CD4-positive, alpha-beta T cell treated with Interleukin-17A for 4 hours (primary cell): ENCODE measurements at places on chromosomes 12 and 14.

DNA sequence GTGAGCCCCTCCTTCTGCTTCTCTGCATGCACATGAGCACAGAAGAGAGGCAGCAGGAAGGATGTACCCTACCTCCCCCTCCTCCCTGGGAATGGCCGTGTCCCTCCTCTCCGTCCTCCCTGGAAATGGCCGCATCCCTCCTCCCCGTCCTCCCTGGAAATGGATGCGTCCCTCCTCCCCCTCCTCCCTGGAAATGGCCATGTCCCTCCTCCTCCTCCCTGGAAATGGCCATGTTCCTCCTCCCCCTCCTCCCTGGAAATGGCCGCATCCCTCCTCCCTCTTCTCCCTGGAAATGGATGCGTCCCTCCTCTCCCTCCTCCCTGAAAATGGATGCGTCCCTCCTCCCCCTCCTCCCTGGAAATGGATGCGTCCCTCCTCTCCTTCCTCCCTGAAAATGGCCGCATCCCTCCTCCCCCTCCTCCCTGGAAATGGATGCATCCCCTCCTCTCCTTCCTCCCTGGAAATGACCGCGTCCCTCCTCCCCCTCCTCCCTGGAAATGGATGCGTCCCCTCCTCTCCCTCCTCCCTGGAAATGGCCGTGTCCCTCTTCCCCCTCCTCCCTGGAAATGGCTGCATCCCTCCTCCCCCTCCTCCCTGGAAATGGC, 428.6 kb downstream of the AACS start:
- DNase-seq: no peak

- DNase-seq: peak; percentile 55
Observed at GRCh38 chr14:104392001-104392395, 187.6 kb upstream of the C14orf180 start.

GRCh38 chr14:64541261-64541971, 875 bp downstream of the HSPA2 start:
- DNase-seq: peak; percentile 7

DNA sequence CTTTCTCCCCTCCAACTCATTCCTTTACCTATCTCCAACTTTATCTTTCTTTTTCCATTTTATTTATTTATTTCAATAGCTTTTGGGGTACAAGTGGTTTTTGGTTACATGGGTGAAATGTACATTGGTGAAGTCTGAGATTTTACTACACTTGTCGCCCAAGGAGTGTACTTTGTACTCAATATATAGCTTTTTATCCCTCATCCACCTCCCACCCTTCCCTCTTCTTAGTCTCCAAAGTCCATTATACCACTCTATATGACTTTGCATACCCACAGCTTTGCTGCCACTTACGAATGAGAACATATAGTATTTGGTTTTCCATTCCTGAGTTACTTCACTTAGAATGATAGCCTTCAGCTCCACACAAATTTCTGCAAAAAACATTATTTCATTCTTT, 152.6 kb upstream of the NUDT4 start:
- no peak for DNase-seq

DNA sequence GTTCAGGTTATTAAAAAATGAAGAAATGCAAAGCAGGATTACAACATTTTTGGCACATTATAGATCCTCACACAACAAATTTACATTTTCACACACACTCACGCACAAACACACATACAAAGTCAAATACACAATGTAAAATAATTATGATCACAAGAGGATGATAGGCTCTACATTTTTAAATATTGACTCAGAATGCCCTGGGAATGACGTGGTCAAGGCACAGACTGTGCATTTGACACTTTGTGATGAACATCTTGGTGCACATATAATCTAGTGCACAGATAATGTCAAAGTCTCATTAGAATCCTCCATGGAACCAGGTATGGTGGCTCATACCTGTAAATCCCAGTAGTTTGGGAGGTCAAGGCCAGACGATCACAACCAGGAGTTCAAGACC, 49.4 kb downstream of the DPF3 start:
- no peak for DNase-seq

GRCh38 chr12:122852336-122853275, 17.3 kb downstream of the HIP1R start:
- no peak for DNase-seq

DNA sequence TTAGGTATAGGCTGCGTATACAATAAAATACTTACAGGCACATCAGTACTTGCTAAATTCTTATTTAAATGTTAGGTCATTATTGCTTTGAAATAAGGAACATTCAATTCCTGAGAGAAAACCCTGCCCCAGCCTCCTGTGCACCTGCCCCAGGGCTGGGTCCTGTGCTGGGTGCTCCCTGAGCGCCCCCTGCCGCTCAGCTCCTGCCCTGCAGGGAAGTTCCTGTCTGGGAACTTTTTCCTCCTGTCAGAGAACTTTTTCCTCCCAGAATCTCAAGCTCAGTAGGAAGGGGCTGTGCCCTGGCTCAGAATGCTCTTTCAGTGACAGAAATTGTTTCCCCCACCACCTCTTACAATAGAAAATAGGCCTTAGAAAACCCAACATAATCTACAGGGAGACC, 751.1 kb downstream of the TMEM121 start:
- DNase-seq: peak; percentile 67

DNA sequence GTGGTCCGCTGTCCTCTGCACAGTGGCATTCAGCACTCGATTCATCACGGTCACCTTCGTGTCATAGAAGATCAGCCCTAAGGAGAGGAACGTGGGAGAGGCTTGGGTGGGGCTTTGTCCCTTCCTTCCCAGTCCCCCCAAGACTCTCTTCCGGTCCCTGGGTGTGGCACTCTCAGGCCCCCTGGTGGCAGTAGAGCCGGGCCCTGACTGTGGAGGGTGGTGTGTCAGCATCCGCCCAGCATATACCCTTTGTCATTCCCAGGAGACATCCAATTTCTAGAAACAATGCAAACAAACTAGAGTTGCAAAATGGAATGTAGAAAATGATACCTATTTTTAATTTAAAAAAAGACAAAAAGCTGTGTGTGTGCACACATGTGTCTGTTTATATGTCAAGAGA, 45.0 kb downstream of the TRAFD1 start:
- peak; percentile 44 for DNase-seq

- peak; percentile 70 for DNase-seq
Observed at GRCh38 chr12:120584343-120585149, 3.3 kb upstream of the POP5 start.

GRCh38 chr14:85483652-85484051, 46.3 kb upstream of the FLRT2 start:
- DNase-seq: no peak

DNA sequence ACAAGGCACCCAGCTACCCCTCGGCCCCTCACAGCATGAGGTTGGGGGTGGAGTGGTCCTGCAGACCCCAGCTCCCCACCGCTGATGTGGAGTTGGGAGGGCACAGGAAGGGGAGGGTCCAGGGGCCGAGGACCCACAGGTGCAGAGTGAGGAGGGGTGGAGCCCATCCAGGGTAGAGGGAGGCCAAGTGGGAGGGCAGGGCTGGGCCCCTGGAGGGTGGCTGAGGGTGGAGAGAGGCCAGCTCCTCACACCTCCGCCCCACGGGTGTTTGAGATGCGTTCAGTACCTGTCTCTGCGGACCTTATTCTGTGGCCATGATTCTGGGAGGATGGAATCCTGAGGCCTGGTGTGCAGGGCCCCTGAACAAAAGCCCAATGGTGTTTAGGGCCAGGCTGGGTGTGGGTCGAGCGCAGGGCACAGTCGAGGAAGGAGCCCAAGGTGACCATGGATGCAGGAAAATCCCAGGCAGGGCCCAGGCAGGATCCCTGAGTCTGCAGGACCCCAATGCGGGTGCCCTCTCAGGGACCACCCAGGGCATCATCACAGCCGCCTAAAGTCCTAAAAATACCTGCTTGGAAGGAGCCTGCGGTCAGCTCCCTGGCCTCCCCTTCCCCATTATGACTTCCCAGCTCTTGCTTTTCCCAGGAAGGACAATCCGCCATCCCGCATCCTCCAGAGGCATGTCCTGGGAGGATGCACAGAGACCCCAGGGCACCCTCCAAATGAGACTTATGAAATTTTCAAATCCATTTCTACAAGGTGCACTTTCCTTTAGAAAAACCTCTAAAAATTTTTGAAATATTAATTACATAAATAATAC, 377.1 kb upstream of the SFSWAP start:
- no peak for DNase-seq

- no peak for DNase-seq
Observed at GRCh38 chr14:37816135-37816534, 220.7 kb downstream of the TTC6 start.

GRCh38 chr12:29551812-29552211, 54.3 kb upstream of the OVCH1 start:
- DNase-seq: no peak

GRCh38 chr12:42235426-42235825, 2.6 kb downstream of the YAF2 start:
- DNase-seq: no peak

DNA sequence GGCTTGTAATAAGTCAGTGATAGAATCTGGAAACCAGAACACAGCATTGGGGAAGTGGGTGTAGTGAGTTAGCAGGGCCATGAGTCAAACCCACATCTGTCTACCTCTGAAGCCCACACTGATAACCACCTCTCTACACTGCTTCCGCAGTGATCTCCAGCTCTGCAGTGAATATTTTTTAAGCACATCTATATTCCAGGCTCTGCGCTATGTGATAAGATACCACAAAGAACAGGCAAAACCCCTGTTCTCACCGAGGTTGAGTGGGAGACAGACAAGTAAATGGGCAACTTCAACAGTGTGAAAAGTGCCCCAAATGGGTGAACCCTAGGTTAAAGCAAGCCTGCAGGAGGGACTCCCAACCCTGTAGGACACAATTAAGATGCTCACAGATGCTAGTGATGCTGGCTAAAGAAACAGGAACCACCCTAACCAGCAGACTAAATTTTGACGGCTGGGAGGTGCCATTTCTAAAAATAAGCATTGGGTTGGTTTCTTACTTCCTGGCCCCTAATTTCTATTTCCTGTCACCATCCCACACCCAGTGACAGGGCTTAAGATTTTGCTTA, 375.0 kb downstream of the DPF3 start:
- DNase-seq: peak; percentile 46

- peak; percentile 71 for DNase-seq
Observed at GRCh38 chr14:74941676-74942097, 13.7 kb downstream of the PGF start.
